Tracheal epithelial cell (primary cell): ENCODE measurements at places on chromosomes 1 and 21. TPM values are rescaled to one million over a fixed set of nuclear protein-coding genes. Genes with fewer than 3 reads are reported as not detected.

DNALI1 gene
- total RNA-seq = 0.21 and 0.48 TPM in 2 replicates

KCNH1 gene
- total RNA-seq = 0.85 and 1.7 TPM in 2 replicates

PLEKHA6 gene
- 1.7 and 4.8 TPM in 2 replicates for total RNA-seq

OR10Z1 gene
- not detected in 2 replicates for total RNA-seq

CR1L gene
- total RNA-seq = not detected in 2 replicates

ELAPOR1 gene
- under 0.01 and 0.24 TPM in 2 replicates for total RNA-seq

ID3 gene
- 55.2 and 135 TPM in 2 replicates for total RNA-seq

PRKAA2 gene
- 3.4 and 5.8 TPM in 2 replicates for total RNA-seq

RXFP4 gene
- total RNA-seq = 0.24 TPM in 1 of 2 replicates, not detected in the other
